ENCODE measurements at places on chromosomes 1 and 21.

GRCh38 chr1:201504179-201504631 is 2.7 kb downstream of the CSRP1 start:
- peak; percentile 48 for DNase-seq

DNA sequence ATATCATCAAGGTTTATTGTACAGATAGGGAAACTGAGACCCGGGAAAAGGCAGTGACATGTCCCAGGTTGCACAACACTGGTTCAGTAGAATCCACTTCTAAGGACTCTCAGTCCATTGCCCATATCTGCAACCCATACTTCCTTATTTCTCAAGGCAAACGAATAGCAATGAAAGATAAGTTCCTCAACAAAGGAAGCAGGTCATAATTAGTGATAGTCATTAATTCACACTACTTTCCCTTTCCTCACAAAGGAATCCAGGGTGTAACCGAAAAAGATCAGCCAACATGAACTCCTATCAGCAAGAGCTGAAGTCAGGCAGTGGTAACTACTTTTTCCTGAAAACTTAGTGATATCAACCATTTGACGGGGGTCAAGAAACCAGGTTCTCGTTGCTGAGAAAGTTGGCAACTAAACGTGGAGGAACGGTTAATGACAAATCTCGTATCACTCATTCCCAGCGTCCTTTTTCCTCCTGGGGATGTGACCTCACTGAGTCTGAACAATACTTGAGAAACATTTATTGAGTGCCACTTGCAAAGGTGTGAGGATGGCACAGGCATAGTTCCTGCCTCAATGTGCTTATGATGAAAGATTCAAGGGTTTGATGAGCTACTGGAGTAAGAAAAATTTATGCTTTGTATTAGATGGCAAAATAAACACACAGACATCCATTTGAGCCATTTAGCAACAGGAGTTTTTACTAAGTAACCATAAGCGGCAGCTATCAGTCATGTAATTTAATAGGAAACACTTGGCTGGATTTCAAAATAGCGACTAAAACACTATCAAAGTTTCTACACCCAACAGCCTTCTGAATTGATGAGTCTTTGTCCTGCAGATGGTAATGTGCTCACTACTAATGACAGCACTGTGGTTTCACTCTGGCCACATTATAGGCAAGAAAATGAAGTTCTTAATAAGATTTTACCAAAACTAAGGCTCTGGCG is 82.3 kb downstream of the PLPP3 start:
- DNase-seq: no peak

- no peak for DNase-seq
Measured at GRCh38 chr1:81505831-81506230, 294.9 kb upstream of the ADGRL2 start.

DNA sequence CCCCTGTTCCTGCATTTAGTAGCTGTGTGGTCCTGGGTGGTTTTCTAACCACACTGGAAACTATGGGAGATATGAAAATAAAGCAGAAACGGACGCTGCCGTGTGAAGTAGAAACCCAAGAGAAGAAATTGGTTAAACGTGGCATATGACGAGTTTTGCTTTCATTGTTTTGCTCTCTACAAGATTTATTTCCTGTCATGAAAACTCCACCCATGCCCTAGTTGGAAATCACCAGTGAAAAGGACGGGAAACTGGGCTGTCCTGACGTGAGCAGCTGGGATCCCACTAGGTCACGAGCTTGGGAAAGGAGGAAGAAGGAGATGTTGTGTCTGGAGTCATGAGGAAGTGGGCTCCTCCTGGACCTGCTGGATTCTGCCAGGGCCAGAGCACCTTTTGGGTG is 120.8 kb upstream of the GADD45A start:
- no peak for DNase-seq

DNA sequence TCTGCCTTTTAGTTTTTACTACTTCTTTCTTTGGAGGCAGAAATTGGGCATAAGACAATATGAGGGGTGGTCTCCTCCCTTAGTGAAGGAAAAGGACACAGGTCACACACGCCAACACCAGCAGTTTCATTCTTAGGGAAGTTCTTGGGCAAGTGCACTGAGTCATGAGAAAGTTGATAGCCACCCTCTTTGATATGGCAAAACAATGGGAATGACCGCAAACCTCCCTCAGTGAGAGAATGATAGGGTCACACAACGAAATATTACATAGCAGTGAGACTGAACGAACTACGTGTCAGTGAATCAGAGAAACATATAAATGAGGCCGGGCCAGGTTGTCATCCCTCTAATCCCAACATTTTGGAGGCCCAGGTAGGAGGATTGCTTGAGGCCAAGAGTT is 20.0 kb downstream of the IL6R start:
- no peak for DNase-seq

- no peak for DNase-seq
Measured at GRCh38 chr1:167185974-167186657, 34.6 kb upstream of the POU2F1 start.

- no peak for DNase-seq
Measured at GRCh38 chr1:229461032-229461668, 27.3 kb upstream of the ACTA1 start.

GRCh38 chr1:237387144-237387505 is 345.1 kb downstream of the RYR2 start:
- no peak for DNase-seq

DNA sequence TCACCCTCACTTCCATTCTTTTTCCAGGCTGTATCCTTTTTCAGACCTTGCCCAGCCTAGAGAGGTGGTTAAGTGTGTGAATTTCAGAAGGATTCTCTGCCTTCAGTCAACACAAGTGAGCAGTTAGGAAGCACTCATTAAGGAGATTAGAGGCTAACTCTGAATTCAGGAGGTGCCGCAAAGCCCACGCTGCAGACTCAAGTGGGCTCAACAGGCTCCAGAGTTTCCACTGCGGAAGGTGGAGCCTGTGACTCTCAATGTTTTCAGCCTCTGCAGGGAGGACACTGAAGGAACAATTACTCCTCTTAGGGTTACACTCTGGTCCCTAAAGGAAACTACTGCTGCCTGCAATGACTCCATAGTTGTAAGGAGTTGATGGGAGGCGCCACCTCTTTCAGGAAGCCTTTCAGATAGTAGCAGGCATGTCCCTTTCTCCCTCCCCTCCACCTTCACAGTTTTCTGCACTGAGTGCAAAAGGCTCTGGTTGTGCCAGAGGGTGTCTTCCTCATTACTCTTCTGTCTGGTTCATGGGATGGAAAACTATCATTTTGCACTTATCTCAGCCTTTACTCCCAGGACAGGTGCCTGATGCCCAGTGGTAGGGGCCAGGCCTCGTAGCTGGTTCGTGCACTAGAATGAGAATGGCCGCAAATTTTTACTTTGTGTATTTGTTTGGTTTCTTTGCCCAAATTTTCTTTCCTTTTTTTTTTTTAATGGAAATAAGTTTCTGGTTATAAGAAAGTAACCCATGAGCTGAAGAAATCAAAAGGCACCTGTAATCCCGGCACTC is 55.2 kb upstream of the SELENON start:
- no peak for DNase-seq

- peak; percentile 92 for DNase-seq
Measured at GRCh38 chr1:71667216-71667615, 586.4 kb upstream of the ZRANB2 start.

- no peak for DNase-seq
Measured at GRCh38 chr1:203405703-203406438, 54.9 kb upstream of the FMOD start.

DNA sequence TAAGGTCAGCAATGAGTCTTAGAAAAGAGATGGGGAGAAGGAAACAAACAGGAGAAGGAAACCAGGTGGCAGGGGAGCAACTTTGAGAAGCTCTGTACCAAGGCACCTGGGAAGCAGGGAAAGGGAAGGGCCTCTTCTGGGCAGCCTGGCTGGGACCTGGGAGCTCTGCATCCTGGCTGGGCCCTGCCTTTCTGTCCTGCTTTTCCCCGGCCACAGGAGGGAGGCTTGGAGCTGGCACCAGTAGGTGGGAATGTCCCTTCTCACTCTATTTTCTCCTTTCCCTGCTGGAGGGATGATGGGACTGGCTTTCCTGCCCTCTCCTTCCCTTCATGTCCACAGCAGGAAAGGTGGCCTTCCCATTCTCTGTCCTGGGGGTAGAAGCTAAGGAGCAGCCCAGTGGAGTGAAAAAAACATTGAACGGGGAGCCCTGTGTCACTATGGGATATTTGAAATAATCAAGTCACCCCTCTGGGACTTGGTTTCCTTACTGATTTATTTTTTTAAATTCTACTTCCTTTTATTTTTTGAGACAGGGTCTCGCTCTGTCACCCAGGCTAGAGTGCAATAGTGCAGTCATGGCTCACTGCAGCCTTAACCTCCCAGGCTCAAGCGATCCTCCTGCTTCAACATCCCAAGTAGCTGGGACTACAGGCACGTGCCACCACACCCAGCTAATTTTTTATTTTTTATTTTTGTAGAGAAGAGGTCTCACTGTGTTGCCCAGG is 5.1 kb upstream of the NES start:
- no peak for DNase-seq

DNA sequence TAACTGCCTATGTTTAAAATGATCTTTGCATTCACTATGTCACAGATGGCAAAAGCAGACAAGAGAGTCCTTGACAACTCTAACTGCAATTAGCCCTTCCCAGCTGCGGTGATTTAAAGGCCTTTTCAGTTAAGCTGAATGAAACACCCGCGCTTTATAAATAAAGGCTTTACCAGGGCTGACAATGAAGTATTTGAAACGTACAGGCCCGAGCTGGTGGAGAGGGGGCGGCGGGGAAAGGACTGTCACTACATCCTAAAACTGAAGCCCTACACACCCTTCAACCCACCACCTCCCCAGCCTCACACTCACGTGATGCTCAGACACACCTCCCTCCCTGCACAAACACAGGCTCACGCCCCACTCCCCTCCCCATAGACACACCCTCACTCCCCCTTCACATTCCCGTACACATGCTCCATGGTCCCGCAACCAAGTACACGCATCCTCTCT is 45.5 kb downstream of the GRIK3 start:
- DNase-seq: no peak

GRCh38 chr21:43814215-43815106 is 25.1 kb downstream of the RRP1 start:
- no peak for DNase-seq

- no peak for DNase-seq
Measured at GRCh38 chr1:82116105-82116504, 315.4 kb downstream of the ADGRL2 start.

GRCh38 chr21:28927130-28927529 is 65.5 kb downstream of the LTN1 start:
- DNase-seq: no peak

DNA sequence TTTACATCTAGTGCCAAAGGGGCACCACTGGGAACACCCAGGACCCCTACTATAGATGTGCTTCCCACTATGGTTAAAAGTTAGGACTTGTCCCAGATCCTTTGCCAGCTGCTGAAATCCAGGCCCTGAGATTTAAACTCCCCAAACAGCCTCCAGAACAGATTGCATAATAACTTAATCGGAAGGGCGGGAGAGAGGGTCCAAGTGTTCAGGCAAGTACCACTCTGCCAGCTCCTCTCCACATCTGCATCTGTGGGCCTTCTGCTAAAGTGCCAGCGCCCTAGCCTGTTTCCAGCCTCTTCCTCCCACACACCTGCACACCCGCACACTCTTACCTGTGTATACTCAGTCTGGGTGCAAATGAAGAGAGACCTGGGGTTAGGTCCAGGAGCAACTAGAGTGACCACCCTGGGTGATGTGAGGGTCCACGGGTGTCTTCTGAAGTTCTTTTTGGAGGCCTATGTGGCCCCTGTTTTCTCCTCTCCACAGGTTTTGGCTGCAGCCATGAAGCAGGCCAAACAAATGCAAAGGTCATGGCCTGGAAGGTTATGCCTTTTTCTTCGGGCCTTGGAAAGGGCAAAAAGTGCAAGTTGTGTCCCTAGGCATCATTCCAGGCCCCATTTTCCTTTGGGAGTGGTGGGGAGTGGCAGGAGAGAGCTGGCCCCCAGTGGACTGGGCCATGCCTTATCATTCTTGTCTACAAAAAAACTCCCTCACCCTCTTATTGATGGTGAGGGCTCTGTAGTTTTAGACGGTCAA is 29.3 kb downstream of the KIRREL1 start:
- DNase-seq: peak; percentile 63

DNA sequence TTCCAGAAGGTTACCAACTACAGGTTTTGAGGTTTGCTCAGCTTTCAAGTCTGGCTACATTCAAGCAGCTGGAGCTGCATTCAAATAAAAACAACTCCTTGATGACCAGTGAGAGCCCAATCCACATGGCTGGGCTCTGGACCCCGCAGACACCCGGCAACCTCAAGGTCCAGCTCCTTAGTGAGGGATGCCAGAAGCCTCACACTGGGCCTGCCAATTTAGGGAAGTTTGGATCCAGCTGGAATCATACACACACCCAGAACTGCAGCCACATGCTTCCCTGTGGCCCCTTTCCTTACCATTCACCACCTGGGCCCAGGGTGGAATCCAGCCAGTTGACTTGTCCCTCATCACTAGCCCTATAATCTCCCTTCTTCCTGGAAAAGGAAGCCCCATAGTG is 123.7 kb downstream of the UBE2U start:
- no peak for DNase-seq

DNA sequence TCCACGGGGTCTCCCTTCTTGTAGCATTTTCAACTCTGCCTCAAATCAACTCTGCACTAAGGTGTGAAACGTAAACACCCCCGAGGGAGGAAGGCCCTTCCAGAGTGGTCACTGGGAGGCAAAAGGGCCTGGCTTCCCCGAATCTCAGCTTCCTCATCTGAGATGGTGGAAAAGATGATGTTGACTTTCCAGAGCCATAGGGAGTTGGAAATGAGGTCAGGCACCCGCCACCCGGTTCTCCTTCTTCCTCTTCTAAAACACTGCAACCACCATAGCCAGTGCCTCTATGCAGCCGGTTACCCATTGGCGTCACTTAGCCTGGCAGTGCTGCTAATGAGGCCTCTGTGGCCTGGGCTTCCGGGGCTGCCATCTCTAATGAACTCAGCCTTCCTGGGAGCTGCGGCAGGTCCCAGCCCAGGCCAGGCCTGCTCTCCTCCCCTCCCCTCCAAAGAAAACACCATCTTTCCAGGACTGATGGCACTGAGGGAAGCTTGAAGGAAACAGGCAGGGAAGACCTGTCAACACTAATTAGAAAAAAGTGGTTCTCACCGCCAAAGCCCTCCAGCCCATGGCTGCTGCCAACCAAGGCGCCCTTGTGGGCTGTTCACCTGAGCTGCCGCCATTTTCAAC is 175.0 kb downstream of the KAZN start:
- DNase-seq: no peak
